Kidney tubule cell (primary cell): ENCODE measurements at places on chromosomes 3 and 15.
A peak's percentile ranks its signal among the peaks of the same experiment; 100 is the strongest.

- no peak for DNase-seq
Observed at GRCh38 chr3:66525771-66526170, 24.9 kb upstream of the LRIG1 start.

DNA sequence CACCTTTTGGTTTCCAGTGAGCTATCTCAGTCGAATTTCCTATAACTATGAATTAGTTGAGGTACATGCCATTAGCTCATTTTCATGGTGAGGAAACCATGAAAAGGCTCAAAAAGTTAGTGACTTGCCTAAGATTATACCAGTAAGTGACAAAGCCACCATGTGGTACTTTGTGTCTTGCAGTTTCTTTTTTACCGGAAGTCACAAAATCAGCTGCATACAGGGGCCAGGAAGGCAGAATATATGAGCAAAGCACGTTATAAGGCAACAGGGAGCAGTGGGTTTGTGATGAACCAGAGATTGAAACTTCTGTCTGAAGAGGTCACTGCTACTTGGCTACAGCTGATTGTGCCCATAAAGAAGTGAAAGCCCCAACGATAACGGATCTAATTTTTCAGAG, 50.3 kb downstream of the CMTM8 start:
- no peak for DNase-seq

GRCh38 chr3:28934126-28934813, 346.6 kb upstream of the RBMS3 start:
- no peak for DNase-seq

DNA sequence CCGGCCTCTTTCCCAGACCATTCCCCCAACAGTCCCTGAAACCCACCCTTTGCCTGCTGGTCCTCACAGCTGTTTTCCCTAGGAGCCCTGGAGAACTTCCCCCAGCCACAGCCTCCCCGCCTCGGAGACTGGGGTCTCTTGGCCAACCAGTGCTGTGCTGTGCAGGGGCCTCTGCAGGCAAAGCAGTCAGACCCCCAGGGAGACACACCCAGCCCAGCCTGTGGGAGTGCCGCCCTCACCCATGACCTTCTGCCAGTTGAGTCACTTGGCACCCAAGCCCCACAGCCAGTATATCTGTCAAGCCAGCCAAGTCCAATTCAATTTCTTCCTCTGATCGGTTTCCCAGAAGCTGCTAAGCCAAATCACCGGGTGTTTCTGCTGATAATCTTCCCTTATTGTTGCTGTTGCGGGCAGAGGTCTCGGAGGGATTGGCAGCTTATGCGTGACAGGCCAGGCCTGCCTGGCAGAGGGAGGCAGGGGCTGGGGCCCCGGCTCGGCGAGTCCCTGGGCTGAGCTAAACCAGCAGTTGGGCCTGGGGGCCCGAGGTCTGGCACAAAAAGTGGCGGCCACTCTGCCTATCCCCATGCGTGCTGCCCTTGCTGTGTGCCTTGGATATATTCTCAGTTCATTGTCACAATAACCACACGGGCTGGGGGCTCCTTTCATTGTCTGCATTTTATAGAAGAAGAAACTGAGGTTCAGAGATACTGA, 65.6 kb upstream of the SLC6A1 start:
- DNase-seq, result no peak

- no peak for DNase-seq
Observed at GRCh38 chr15:42402455-42403205, 43.3 kb downstream of the CAPN3 start.

DNA sequence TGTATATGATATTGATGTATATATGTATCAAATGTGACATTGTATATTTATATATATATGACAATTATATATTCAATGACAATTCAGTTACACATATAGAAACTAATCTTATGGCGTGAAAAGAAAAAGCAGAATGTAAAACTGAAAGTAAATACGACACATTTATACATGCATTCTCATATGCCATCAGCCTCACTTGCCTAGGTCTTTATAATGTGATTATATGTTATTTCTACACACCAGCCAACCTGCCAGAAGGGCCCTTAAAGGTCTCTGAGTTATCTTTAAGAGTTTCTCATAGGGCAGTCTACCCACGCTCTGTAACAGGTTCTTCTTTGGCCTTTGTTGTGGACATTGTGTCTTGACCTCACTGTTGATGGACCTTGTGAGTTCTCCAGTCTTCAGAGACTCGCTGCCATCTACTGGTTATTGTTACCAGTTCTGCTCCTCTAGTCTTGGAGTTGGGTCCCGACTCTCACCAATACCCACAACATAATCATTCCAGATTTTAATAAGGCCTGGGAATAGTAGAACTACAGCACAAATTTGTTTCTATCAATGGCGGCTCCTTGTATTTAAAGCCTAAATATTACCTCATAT, 371.5 kb upstream of the GOLIM4 start:
- peak; percentile 16 for DNase-seq

GRCh38 chr15:43106486-43106829, 620 bp upstream of the UBR1 start:
- no peak for DNase-seq

DNA sequence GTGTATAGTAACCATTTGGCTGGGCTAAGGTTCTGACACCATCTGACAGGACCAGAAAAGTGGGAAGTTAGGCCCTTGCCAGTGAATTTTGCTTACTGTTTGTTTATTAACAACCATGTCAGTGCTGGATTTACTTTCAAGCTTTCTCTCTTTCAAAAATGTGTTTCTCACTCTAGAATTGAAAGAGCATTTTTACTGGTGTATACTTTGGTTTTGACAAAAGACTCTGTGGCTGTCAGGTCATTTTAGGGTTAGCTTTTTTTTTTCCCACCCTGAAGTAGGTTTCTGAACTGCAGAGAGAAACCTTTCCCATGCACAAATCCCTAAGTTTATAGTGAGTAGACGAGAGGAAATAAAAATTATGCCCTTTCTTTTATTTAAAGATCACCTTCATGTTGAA, 230.0 kb upstream of the TBC1D5 start:
- no peak for DNase-seq

DNA sequence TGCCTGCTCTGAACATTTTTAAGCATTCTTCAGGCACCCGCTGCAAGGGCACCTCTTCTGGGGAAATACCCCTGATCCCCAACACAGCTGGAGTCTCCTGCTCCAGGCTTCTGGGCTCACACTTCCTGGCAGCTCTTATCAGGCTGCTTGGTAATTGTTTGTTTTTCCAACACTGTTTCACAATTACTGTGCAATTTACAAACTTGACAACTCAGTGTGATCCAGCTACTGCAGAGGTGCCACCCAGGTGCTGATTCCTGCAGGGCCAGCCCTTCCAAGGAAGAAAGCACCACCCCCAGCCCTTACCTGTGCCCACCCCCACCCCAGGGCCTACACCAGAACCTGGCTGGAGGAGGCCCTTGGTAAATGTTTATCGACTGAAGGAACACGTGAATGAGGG, 66.5 kb downstream of the MAGEF1 start:
- DNase-seq, result no peak

DNA sequence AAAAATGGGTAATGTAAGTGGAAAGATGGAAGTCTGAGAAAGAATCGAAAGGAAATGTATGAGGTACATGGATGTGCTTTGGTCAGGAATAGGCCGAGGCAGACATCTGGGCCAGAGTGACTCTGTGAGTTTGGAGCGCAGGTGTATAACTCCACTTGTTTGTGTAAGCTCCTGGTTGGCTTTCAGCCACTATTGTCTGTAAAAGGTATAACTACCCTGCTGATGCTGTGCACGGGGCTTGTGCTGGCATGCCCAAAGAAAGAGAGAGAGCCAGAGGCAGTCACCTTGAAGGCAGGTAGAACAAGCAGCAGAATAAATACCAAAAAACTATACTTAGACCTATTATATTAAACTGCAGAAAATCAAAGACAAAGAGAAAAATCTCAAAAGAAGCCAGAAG, 32.7 kb upstream of the CD96 start:
- DNase-seq, result no peak

- DNase-seq, result no peak
Observed at GRCh38 chr15:87573039-87573438, 683.5 kb downstream of the NTRK3 start.

DNA sequence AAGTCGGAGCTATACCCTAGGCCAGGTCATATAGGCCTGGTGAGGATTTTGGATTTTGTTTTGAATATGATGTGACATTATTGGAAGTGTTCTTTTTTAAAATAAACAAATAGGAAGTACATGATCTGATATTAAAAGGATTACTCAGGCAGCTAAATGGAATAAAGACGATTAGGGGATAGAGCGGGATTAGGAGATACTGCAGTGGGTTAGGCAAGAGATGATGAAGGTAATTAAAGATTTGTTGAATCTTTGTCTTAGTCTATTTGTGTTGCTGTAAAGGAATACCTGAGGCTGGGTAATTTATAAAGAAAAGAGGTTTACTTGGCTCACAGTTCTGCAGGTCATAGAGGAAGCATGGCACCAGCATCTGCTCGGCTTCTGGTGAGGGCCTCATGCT, 21.3 kb downstream of the KIF15 start:
- no peak for DNase-seq

DNA sequence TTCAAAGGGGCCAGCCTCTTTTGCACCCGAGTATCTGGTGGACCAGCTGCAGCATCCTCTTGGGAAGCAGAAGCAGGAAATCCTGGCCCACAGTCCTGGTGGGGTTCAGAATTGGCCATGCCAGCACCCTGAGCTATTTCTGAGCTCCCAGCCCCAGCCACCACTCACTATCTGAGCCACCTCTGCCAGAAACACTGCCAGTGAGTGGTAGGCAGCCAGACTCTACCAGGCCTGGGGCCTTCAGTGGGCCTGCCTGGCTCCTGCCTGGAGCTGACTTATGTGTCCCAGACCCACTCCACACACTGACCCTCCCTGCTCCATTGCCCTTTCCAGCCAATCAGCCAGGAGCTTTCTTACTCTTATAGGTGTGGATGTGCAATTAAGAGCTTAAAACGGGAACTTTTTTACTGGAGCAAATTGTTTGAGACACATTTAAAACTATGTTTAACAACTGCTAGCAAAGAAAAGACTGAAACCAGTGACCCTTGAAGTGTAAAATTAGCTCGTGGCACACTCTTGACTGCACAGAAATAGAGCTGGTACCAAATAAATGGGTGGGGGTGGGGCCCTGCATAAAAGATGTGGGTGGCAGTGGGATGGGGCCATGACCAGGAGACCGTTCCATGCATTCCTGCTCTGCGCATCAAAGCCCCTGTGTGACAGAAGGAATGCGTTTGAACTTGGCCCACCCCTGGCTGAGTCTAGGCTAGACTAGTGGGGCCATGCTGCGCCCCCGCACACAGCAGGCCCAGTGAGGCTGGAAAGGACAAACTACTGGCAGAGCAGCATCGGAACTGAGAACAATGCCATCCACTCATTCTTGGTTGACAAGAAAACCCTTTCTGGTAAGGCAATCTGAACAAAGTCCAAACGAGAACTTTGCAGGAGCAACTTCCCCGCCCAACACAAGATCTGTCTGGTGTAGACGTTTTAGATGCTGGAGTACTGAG, 48.0 kb downstream of the CTNNB1 start:
- DNase-seq, result no peak

GRCh38 chr15:25501828-25502446, 63.1 kb upstream of the UBE3A start:
- DNase-seq, result peak; percentile 63

- DNase-seq, result no peak
Observed at GRCh38 chr3:16413321-16413720, 100.2 kb downstream of the RFTN1 start.

DNA sequence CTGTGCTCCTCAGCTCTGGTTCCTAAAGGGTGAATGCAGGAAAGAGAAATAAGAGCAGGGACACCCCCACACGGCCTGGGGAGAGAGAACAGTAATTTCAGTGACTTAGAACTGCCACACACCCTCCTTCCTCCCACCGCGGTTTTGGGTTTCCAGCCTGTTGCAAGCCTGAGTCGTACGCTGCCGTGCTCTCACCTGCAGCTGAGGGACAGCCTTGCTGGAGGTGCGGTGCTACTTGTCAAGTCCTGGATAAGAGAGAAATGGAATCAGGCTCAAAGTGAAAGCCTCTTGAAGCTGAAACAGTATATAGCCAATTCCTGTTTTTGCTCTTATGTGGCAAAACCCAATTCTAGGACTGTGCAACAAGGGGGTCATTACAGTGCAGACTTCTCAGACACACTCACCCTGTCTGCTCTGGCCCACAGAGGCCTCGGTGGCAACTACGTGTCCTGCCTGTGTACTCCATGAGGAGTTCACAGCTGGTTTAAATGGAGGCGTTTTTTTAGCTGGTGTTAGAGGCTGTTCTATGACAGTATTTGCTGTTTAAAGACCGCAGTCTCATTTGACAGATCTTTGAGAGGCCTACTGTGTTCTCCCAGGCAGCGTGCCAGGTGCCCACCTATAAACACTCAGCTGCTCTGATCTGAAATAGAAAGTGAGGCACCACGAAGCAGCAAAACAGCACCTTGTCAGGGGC, 42.9 kb downstream of the TBC1D2B start:
- DNase-seq, result peak; percentile 38

DNA sequence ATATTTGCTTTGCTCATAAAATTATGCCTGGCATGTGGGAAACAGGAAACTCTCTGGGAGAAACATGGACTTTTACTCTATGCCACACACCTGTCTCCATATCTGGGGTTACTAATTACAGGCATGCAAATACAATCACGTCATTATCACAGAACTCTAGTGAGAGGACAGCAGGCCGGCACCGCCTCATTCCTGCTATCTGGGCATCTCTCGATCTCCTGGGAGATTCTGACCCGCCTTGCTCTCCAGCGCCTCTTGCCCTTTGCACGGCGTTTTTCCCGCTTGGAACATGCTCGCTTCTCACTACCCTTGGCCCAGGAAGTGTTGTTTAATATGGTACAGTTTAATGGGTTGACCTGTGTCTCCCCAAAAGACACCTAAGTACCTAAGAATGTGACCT, 45.4 kb upstream of the PARL start:
- no peak for DNase-seq

DNA sequence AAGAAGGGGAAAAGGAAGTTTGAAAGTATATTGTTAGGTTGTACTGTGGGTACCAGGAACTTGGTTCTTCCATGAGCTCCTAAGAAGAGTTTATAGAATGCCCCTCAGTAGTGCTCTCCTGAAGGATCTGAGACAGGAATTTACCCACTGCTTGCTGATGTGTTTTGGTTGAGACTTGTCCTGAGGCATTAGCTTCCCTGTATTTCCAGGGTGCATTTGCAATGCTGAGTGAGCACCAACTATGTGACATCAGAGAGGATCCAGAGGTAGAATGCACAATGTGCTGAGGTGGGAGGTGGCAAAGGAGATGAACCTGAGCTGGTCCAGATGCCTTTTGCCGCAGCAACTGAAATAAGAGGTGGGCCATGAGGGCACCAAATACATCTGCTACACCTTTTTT, 64.3 kb upstream of the LRRC3B start:
- DNase-seq, result no peak

- DNase-seq, result peak; percentile 15
Observed at GRCh38 chr3:68878322-68878721, 54.0 kb downstream of the TAFA4 start.

GRCh38 chr3:161674402-161674801, 177.8 kb downstream of the OTOL1 start:
- DNase-seq, result no peak
